ENCODE measurements at places on chromosomes 12 and 14.

- no peak for DNase-seq
Observed at GRCh38 chr14:103856105-103856504, 8.7 kb upstream of the PPP1R13B start.

- no peak for DNase-seq
Observed at GRCh38 chr12:109777544-109777943, 55.7 kb downstream of the TRPV4 start.

- no peak for DNase-seq
Observed at GRCh38 chr14:75063013-75063412, 811 bp downstream of the ACYP1 start.

DNA sequence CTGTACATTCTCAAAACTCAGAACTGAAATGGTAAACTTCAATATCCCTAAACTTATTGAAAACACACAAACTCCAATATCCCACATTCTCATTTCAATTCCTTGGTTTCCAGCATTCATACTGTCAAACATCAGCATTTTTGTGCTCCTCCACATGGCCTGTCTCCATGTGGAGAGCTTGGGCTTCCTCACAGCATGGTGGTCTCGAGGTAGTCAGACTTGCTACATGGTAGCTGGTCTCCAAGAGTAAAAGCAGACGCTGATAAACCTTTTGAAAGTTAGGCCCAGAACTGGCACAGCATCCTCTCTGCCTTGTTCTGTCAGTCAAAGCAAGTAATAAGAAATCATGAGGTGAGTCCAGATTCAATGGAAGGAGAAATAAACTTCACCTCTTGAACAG is 70.5 kb downstream of the VCPKMT start:
- no peak for DNase-seq

DNA sequence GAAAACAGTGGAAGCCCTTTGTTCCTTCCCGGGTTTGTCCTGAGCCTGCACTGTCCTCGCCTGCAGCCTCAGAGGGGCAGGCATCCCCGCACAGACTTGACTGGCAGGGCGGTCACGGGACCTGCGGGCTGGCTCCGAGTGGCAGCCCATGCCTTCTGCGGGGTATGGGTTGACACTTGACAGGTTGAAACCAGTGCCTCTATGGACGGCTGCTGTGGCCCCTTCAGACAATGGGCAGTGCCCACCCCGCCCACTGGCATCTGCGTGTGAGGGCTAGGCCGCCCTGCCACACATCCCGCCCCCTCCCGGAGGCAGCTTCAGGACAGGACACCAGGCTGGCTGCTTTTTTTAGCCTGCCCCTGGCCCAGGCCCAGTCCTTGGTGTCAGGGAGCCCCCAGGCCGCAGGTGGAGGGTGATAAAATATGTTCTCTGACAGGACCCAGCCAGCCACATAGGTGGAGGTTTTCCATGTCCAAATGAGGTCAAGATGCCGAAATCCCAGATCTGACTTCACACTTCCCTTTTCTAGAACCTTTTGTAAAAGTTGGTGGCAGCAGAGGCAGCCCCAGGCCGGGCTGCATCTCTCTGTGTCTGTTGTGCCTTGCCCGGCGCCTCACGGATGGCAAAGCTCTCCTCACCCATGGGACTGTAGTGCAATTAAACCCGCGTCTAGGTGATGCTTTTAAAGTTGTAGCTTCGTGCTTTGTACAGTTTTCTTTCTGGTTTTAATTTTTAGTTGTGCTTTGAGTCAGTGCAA is 10.0 kb downstream of the ANKRD9 start:
- DNase-seq: no peak

DNA sequence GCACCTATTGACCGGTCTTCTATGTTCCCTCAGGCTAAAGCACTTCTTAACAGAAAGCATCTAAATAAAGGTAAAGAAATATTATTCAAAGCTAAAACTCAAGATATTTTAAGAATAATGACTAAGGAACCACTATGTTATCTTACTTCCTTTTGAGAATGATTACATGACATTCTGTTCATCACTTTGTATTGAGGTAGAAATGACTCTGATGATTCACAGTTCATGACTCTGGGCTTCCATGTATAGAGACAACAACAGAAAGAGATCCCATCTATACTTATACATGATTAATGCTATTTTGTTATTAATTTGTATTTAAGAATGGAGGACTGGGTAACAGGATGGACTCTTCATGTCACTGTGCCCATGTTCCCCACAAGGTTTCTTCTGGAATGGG is 218.3 kb upstream of the OR4E1 start:
- no peak for DNase-seq

DNA sequence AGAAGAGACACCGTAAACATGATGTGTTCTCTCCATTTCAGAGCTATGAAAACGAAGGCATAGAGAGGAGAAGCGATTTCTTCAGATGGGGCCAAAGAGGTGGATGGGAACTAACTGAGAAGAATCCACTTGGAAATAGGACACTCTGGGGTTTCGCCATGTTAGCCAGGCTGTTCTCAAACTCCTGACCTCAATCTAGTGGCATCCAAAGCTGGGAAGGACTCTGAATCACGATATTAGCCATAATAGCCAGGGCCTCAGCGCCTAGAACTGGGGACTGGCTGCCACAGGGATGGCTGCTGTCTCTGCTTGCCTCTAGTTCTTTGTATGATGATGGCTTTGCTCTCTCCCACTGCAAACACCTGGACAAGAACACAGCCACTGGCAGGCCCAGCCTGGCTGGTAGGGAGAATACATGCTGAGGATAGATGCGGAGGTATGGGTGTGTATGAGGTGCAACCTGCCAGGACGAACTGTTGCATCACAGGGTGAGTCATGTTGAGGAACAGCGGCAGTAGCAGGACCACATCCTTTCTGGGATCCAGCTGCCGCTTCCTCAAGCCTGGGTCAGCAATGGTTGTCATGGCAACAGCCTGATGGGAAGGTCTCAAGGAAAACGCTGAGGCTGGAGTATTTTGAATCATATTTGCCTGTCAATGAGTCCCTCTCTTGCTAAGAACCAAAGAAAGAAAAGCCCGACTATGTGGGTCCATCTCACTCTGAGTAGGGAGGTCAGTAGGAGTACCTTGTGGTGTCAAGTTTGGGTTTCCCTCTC is 31.1 kb downstream of the CCDC177 start:
- no peak for DNase-seq

- DNase-seq: no peak
Observed at GRCh38 chr14:63759456-63759855, 31.6 kb upstream of the SGPP1 start.

DNA sequence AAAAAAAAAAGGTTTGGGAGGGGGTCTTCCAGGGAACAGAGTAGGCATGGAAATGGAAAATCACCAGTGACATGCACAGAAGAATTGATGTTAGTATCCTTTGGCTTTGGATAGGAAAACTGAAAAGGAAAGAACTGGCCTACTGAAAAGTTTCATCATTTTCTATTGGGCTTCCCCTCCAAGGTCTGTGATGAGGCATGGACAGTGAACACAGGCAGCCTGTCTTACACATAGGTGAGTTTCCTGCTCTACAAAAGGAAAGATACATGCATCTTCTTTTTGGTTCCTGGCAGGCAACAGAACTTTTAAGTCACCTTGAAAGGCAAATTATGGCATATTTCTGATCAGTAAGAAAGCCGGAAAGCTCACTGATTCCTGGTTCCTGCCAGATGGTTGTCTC is 5.8 kb downstream of the BMAL2 start:
- DNase-seq: no peak

DNA sequence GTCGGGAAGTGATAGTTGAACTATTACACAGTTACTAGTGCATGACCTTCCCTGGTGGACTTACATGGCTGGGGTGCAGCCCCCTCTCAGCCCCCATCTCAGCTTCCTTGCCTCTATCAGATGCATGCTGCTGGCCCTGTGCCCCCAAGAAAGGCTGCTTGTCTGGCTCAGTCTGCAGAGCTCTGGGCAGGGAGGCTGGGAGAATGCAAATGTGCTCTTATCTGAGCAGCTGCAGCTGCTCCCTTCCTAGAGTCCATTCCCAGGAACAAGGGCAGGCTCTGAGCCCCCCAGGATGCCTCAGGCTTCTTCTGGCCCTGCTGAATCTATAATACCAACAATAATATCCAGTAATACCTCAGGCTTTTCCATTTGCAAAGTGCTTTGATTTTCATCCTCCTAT is 218.1 kb upstream of the SRRM4 start:
- no peak for DNase-seq

DNA sequence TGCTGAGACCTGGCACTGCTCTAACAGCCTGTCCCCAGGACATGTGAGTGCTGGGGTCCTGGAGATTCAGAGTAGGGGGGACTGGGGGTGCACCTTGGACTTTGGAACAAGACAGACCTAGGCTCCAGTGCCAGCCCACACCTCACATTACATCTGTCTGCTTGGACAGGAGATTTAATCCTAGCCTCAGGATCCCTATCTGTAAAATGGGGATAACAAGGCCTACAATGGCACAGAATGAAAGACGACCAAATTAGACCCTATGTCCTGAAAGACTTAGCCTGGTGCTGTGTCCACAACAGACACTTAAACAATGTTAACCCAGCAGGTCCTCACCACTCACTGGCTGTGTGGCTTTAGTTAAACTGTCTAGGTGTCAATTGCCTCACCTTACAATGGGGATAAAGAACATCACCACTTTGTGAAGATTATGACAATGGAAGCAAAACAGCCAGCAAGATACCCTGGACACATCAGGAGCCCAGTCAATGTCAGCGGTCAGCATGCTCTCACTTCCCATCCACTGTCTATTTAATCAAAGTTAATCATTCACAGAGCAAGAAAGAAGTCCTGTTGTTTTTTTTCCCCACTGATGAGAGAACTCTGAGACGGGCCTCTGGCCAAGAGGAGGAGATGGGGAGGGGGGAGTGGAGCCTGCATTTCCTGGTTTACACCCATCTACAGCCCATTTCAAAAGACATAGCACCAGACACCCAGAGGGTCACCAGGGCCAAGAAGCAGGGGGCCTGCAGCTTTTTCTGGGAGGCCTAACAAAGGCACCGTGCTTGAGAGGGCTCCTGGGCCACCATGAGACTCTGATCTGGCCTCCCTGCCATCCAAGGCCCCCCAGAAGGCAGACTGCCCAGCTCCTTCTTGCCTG is 40.6 kb downstream of the ACTN1 start:
- no peak for DNase-seq

DNA sequence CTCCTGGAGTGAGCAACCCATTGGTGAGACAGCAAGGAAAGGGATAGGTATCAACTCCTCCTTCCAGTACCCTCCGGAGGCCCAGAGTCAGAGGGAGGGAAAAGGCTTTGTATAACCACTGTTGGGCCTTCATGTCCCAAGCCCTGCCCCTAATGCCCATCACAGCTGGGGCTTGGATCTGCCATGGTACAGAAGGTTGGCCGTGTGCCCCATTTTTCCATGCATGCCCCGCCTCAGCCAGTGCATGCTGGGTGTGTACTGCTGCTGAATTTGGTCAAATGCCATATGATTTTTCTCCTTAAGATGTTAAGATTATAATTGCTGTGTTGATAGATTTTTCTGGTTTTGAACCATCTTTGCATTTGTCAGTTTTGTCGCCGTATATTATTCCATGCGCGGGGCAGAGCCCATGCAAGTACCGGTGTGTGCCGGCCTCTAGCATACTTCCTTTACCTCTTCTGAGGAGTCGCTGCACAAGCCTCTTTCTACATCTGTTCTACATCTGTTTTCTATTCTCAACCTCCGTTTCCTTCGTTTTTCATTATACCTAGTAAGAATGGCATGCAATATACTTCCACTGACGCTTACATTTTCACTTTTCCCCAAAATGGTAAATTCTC is 26.6 kb downstream of the PPP2R5C start:
- no peak for DNase-seq

DNA sequence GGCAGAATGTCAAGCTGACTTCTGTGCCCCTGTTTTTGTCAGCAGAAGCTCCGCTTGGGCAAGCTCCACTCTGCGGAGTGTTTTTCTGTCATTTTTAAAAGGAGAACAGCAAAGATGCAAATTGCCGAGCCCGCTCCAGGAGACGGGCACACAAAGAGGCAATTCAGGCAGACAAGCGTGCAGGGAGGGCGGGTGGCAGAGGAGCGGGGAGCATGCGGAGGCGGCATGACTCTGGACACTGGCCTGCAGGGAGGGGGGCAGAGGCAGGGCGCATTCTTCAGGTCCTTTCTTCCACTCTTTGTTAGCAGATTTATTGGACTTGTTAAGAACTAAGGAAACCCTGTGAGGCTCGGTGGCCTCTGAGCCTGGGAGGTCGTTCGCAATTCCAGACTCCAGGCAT is 187.3 kb upstream of the RMST start:
- DNase-seq: no peak

- DNase-seq: no peak
Observed at GRCh38 chr14:72471346-72471745, 422.6 kb downstream of the DPF3 start.

DNA sequence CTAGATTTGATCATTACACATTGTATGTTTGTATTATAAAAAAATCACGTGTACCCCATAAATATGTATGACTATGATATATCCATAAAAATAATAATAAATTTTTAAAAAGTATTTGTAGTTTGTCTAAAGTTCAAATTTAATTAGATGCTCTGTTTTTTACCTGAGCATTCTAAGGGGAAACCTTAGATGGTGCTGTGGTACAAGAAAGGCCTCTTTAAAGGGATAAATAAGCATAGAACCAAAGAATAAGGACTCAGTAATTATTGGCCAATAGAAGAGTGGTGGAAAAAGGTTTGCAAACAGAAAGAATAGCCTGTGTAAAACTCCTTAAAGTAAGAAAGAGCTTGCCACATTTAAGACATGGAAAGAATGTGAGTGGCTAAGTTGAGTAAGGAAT is 580.1 kb upstream of the SEL1L start:
- no peak for DNase-seq
